ENCODE measurements at places on chromosomes 12 and 14.

DNA sequence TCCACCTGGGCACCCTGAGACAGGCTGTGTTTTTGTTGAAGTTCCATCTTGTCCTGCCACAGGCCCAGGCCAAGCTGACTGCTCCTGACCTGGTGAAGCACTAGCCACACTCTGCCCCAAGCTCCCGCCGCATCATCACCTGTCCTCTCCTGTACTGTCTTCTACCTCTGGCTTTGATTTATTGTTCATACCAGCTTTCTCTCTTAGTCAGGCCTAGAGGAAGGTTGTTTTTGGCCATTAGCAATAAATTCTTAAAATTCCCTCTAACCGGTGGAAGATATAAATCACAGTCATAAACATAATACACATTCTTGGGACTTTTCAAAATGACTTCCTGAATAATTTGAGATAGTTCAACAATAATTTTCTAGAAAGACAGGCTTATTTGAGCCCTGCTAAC lies 169.4 kb downstream of the DAD1 start:
- no peak for DNase-seq

GRCh38 chr14:91466192-91466591 lies 43.9 kb downstream of the PPP4R3A start:
- DNase-seq: no peak

GRCh38 chr12:1798641-1799020 lies 21.7 kb upstream of the LRTM2 start:
- DNase-seq: no peak

- no peak for DNase-seq
Measured at GRCh38 chr12:40502322-40502721, 189.9 kb upstream of the CNTN1 start.

GRCh38 chr12:48583728-48584127 lies 13.9 kb upstream of the LALBA start:
- DNase-seq: no peak

DNA sequence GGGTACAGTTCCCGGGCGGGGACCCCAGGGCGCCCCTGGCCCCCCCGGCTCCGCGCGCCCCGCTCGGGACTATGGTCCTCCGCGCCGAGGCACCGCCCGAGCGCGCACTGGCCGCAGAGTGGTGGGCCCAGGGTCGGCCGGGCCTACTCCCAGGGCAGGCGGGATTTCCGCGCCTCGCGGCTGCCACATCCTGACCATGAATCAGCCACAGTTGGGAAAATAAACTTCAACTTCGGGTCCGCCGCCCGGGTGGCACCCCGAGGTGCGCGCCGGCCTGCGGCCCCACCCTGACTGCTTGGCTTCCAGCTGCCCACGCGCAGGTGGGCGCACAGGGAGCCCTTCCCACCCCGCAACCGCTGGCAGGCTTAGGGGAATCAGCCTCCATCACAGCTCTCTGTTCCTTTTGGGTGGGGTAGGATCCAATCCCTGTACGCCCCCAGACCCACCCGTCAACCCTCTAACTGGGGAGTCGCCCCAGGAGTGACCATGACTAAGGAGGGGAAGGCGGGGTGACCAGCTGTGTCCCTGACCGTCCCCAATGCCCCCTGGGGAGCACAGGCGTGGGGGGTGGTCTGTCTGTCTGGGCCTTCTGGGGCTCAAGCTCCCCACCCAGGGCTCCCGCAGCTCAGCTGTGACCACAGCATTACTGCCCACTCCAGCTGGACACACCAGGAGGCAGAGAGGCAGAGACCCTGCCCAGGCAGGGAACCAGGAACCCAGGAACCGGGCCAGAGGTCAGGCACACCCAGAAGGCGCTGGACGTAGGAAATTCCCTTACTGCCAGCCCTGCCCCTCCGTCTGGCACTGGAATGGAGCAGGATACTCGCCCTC lies 678 bp downstream of the INF2 start:
- DNase-seq: no peak

GRCh38 chr14:50667684-50667995 lies 466 bp downstream of the SAV1 start:
- no peak for DNase-seq

- no peak for DNase-seq
Measured at GRCh38 chr12:131795064-131795463, 33.1 kb upstream of the MMP17 start.

DNA sequence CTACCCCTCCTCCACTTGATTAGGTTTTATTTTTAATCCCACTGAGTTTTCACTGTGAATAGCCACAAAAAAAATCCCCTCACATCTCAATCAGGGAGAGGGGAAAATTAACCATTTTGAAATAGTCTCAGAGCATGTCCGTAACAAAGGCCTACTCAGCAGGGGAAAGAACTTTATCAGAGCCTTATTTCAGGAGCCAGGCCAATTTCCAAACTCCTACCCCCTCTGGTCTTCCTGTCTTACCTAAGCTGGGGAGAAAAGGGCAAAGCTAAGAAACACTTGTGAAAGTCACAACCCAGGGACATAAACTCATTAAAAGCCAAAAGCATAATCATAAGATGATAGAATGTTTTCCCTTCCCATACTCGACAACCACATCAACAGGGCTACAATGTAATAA lies 260.3 kb upstream of the DIO3 start:
- no peak for DNase-seq

- DNase-seq: no peak
Measured at GRCh38 chr14:50475460-50475859, 56.9 kb downstream of the MAP4K5 start.

GRCh38 chr14:91374879-91375702 lies 42.5 kb downstream of the CCDC88C start:
- no peak for DNase-seq

- no peak for DNase-seq
Measured at GRCh38 chr12:130127912-130128789, 34.1 kb upstream of the FZD10 start.

GRCh38 chr12:118190266-118190665 lies 54.3 kb downstream of the PEBP1 start:
- no peak for DNase-seq

DNA sequence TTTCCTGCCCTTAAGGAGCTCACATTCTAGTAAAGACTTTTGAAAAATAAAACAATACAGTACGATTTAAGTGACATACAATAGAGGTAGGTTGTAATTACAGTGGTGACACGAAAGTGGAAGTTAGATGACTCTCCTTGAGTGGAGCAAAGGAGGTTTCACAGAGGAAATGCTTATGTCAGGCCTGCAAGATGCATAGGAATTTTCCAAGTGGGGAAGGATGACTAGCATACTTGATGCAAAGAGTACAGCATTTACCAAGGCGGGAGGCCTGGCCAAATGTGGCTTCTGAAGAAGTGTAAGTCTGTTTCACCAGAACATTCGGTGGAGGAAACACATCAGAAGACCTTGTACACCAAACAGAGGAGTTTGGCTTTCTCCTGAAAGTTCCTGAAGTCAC lies 55.2 kb downstream of the ERO1A start:
- no peak for DNase-seq

- DNase-seq: no peak
Measured at GRCh38 chr14:83559721-83560120, 1970.2 kb upstream of the FLRT2 start.

DNA sequence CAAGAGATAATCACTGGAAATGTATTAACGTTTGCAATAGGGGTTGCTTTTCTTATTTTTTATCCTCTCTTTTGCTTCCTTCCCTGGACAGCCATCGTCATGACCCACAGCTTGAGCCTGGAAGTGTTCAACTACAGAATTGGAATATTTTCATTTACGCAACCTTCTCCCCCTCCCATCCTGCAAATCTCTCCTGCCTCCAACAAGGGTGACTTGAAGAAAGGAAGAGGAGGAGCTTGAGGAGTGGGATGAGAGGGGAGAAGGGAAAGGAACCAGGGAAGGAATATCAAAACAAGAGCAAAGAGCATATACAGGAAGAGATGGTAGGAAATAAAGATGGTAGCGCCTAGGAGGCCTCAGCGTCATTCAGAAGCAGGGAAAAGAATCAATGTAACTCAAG lies 1.6 kb upstream of the MANSC4 start:
- no peak for DNase-seq

- DNase-seq: no peak
Measured at GRCh38 chr12:96448300-96448699, 41.1 kb upstream of the CFAP54 start.

GRCh38 chr12:103308396-103308795 lies 187.4 kb downstream of the C12orf42 start:
- no peak for DNase-seq

DNA sequence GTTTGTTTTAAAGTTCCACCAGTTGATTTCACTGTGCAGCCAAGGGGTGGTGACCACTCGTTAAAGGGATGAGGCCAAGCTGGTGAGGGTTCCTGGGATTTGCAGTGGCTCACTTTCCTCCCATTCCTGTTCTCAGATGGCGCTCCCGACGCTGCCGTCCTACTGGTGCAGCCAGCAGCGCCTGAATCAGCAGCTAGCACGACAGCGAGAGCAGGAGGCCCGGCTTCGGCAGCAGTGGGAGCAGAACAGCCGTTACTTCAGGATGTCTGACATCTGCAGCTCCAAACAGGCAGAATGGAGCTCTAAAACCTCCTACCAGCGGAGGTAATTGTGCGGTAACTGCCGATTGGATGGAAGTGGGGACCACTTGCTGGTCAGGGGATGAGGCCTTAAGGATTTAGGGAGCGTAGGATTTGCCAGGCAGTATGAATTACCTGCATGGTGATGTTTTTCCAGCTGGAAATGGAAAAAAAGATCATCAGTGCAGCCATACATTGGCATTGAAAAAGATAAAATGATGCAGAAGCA lies 2.9 kb downstream of the TCHP start:
- no peak for DNase-seq

DNA sequence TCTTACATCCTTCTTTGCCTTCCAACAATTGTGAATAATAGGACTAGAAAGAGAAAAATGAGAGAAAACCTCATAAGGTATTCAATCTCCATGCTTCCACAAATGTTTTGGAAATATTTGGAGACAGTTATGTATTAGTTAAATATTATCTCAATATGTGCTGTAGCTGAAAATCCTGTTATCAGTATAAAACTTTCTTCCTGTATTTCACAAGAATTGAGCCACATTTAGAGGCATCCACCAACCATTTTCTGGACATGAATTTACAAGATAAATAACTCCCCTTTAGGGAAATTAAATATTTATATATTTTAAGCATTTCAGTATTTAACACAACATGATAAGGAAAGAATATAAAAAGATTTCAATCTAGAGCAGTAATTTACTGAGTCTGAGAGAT lies 200.3 kb downstream of the GPHN start:
- DNase-seq: no peak

DNA sequence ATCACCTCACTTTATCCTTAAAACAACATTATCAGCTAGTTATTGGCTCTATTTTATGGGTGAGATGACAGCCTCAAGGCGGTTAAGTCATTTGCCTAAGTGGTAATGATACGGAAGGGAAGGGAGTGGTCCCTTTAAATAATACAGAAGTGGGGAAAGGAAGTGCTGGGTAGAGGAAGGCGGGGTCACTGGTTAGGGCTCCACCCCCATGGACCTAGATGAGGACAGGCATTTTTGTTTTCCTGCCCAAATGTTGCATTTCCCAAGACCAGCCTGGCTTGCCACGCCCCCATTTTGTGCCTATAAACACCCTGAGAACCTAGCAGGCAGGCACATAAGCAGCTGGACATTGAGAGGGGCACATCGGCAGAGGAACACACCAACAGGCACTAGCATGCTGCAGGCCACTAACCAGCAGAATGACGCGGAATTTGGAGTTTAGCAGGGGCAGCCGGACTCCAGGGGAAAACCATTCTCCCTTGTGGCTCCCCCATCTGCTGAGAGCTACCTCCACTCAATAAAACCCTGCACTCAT lies 100.9 kb downstream of the EPS8 start:
- DNase-seq: no peak

DNA sequence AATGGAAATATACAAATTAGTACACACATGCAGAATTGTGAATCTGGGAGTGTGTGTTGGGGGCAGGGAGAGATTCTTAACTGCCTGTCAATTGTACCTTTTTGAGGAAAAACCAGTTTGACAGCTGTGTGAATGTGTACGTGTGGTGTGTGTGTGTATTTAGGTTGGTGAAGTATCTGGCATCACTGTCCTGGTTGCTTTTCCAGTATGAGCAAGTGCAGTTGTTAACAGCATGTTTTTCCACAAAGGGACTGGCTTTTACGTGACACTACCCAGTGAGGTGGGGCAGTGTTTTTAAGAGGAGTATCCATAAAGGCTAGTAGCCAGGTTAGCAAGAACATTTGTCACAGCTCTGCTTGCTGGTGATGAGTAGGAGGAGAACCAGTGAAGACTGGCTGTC lies 56.1 kb downstream of the DAAM1 start:
- DNase-seq: no peak

DNA sequence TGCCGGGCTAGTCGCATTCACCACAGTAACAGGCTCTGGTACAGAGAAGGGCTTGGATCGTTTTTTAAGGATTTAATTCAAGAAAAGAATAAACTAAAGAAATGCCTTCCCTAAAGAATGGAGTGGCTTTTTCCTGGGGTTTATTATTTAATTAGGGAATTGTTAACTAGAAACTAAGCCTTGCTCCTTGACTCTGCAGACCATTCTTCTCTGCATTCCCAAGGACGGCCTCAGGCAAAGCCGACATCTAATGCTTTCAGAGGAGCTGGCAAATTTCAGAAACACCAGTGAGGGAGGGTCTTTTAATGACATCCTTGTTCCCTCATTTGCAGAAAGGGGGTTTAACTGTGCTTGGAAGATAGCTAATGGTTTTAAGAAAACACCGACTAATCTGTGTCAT lies 174.0 kb downstream of the EGLN3 start:
- no peak for DNase-seq

GRCh38 chr14:90191154-90191553 lies 65.2 kb upstream of the PSMC1 start:
- DNase-seq: no peak

GRCh38 chr14:48925184-48925583 lies 661.0 kb downstream of the RPS29 start:
- DNase-seq: no peak

- no peak for DNase-seq
Measured at GRCh38 chr12:94187361-94187760, 39.0 kb downstream of the PLXNC1 start.

- no peak for DNase-seq
Measured at GRCh38 chr14:96054661-96055060, 15.5 kb downstream of the C14orf132 start.

DNA sequence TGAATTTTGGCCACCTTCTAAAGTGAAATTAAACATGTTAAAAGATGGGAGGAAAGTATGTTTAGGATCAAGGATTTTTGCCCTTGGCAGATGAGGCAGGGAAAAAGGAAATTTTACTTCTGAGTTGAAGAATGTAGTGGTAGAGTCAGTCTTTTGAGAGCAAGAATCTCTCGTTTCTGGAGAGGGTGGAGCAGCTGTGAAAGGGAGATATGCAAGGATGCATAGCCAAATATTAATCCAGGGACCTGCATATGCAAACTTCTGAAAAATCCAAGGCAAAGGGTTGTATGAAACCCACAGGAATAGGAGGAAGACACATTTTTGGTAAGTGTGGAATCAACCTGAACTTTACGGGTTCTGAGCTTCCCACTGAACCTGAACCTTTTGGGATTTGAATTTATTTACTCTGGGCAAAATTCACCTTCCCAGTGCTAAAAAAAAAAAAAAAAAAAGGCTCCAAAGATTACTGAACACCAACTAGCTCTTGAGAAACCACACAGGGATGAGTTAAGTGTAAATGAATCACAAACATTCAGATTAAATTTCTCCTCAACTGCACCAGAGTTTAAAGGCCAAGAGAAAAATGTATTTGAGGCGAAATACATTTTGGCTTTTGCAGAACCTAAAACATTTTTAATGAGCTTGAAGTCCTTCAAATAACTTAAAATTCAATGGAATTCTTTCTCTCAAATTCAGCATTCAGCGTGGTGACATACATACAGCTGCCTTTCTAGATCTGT lies 187.1 kb upstream of the CDKN3 start:
- DNase-seq: no peak

- no peak for DNase-seq
Measured at GRCh38 chr12:109192358-109192757, 76.0 kb downstream of the ACACB start.

Measured in T-helper 17 cell (primary cell).